ENCODE measurements at places on chromosomes 7 and 10.
A peak's percentile ranks its signal among the peaks of the same experiment; 100 is the strongest.

DNA sequence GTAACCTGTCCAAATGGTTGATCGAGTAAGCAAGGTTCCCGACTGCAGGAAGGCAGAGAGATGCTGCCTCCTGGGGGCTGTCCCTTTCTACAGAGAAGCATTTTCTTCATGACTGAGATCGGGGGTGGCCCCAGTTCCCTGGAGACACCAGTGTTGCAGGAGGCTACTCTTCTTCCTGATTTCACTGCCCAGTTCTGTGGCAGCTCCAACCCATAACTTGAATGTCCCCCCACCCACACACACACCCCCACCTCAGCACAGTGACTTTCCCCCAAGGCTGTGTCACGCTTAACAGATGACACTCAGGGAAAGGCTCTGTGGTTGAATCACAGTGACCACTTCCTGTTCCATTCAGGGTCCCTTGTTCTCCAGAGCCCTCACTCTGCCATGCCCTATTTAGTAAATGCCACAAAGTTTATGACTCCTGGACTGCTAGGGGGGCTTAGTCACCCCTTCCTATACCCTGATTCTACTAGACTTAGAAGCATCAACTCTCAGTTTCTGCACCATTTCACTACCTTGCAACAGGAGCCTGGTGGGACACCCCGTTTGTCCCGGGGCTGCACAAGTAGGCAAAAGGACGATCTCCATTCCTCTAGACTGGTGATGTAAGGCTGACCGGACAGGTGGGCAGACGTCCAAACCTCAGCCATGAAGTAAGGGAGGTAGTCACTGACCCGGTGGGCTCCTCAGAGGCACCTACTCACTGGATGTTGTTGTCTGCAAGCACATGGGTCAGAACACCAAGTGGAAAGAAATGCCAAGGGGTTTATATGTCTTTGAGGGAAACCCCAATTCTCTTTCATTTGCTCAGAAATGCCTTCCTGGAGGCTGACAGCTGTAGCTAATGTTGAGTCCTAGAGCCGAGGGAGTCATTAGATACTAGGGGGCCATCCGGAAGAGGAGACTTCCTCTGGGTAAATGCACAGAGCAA lies 31.3 kb upstream of the SMC3 start:
- H3K27ac ChIP-seq: no peak overlapping the region
- DNase-seq: peak; percentile 57
- H3K27me3 ChIP-seq: peaks cover 5% of the 10 kb centered on the region
- H3K36me3 ChIP-seq: no peaks in the 10 kb centered on the region
- peak overlapping the region; percentile 64 for H3K4me3 ChIP-seq

DNA sequence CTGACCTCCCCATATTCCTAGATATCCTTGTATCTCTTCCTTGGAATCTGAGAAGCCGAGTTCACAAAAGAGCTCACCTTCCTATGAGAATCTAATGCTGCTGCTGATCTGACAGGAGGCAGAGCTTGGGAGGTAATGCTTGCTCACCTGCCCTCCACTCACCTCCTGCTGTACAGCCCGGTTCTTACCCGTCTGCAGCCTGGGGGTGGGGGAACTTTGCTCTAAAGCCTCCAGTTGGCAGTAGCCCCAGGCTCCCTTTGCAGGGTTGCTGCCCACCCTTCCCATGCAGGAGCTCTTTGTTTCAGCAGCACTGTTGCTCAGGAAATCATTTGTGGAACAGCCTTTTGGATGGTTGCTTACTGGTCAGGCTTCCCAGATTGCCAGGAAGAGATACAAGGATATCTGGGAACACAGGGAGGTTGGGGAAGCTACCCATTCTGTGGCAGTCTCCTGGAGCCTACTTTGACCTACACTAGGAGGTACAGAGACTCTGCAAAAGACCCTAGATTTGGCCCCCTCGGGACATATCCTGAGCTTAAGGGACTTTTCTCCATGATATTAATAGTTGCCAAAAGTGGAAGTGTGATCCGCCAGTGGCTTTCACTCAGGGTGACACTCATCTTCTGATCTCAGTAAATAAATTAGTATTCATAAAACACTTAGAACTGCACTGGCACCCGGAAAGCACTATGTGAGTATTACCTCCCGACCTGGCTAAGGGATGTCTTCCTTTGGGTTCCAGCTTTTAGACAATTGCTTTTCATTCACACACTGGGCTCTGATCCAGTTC lies 363.7 kb upstream of the PODXL start:
- H3K4me3 ChIP-seq: no peak overlapping the region
- H3K27ac ChIP-seq: no peak overlapping the region
- DNase-seq: no peak
- H3K36me3 ChIP-seq: no peaks in the 10 kb centered on the region
- no peaks in the 10 kb centered on the region for H3K27me3 ChIP-seq
- H3K4me1 ChIP-seq: no peaks in the 10 kb centered on the region

DNA sequence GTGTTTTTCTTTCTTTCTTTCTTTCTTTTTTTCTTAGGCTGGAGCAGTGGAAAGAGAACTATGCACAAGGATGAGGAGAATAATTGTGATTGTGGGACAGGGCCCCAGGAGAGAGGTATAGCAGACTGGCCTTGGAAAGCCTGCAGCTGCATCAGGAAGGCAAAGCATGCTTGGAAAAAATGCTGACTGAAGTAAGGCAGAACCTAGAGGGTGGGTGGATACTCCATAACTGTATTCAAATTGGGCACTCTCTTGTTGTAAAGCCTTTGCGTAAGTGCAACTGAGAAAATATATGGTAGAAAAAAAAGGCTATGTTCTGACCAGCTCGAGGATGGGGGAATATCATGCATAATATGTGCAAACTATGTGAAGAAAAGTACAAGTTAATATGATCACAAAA lies 39.5 kb downstream of the PDK4 start:
- DNase-seq: no peak
- H3K4me1 ChIP-seq: no peaks in the 10 kb centered on the region
- H3K27ac ChIP-seq: no peak overlapping the region
- no peaks in the 10 kb centered on the region for H3K36me3 ChIP-seq
- H3K27me3 ChIP-seq: no peaks in the 10 kb centered on the region

- peaks cover 8% of the 10 kb centered on the region for H3K27me3 ChIP-seq
- no peak overlapping the region for H3K27ac ChIP-seq
- no peaks in the 10 kb centered on the region for H3K36me3 ChIP-seq
- H3K4me3 ChIP-seq: no peak overlapping the region
Measured at GRCh38 chr10:133055470-133055869, 32.3 kb upstream of the ADGRA1 start.

GRCh38 chr10:12186323-12186722 lies 9.4 kb downstream of the NUDT5 start:
- peaks cover 4% of the 10 kb centered on the region for H3K4me1 ChIP-seq
- H3K27me3 ChIP-seq: peaks cover 2% of the 10 kb centered on the region
- H3K4me3 ChIP-seq: no peak overlapping the region
- DNase-seq: no peak

DNA sequence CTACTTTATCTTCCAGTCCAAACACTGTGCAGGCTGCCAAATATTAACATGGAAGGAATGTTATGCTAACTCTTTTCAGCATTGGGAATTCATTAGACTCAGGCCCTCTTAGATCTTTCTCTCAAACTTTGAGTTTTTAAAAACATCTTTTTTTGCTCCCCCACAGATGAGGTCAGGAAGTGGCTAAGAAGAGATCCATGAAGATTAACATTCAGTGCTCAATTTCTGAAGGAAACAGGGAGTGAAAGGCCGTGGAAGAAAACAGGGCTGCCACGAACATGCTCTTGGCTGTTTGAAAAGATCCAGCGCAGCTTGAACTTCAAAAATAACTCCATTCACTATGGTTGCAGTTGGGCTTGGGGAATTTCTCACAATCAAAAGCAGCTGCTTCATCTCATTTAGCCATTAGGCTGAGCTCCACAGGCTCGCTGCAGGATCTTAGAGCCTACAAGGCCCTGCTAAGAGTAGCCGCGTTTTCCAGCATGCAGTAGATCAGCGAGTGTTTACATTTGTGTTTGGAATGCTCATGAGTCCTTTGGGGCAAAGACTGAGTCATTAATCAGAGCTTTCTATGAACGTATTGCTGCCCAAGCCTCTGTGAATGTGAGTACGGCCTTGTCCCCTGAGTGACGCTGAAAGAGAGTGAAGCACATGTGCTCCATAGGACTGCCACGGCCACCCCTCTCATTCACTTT lies 41.2 kb upstream of the TNS3 start:
- peaks cover 6% of the 10 kb centered on the region for H3K27me3 ChIP-seq
- peaks cover 24% of the 10 kb centered on the region for H3K4me1 ChIP-seq
- H3K4me3 ChIP-seq: no peak overlapping the region
- no peak overlapping the region for H3K27ac ChIP-seq

- no peaks in the 10 kb centered on the region for H3K4me1 ChIP-seq
- no peak overlapping the region for H3K4me3 ChIP-seq
- DNase-seq: no peak
- H3K36me3 ChIP-seq: no peaks in the 10 kb centered on the region
Measured at GRCh38 chr10:75743291-75743778, 311.9 kb downstream of the LRMDA start.

DNA sequence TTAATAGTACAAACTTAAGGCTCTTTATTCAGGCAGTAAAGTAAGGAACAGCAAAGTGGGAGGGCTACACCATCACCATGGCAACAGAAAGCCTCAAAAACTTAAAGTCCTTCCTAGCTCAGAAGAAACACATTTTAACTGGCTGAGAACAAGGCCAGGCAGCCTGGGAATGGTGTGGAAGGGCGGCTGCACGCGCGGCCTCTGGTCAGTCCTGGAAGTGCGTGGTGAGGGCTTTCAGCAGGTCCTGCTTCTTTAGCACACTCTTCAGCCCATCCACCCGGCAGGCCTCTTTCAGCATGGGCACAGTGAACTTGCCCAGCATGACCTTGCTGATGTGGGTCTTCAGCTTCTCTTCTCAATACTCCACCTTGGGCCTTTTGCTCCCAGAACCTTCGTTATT lies 133.0 kb downstream of the CYP26A1 start:
- no peaks in the 10 kb centered on the region for H3K4me1 ChIP-seq
- H3K4me3 ChIP-seq: no peak overlapping the region
- no peak overlapping the region for H3K27ac ChIP-seq
- no peaks in the 10 kb centered on the region for H3K36me3 ChIP-seq
- DNase-seq: no peak

DNA sequence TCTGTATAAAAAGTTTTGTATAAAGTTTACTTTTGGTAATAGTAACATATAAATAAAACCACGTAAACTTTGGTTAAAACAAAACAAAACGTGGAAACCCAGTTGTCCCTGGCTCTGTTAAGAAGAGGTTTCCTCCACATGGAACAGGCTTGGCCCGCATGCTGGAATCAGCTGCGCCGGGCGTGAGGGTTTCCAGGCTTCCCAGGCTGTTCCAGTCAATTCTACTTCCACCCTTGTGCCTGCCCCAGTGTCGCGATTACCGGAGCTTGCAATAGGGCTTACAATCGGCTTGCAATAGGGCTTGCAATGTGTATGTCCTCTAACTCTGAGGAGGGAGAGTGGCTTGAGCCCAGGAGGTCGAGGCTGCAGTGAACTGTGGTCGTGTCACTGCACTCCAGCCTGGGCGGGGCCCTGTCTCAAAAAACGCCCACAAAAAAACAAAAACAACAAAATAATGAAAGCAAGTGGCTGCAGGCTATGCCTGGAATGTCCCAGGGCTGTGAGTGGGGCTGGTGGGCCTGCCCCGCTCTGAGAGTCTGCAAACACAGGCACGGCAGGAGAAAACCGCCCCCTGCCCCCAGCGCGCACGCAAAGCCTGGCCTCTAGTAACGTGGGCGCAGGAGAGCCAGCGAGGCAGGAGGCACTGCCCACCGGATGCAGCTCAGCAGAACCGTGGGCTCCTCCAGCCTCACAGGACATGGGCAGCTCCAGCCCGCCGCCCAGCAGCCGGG lies 16.3 kb downstream of the CYP2W1 start:
- no peak for DNase-seq
- peaks cover 26% of the 10 kb centered on the region for H3K27me3 ChIP-seq
- no peak overlapping the region for H3K4me3 ChIP-seq
- H3K36me3 ChIP-seq: no peaks in the 10 kb centered on the region
- no peaks in the 10 kb centered on the region for H3K4me1 ChIP-seq
- H3K27ac ChIP-seq: no peak overlapping the region

DNA sequence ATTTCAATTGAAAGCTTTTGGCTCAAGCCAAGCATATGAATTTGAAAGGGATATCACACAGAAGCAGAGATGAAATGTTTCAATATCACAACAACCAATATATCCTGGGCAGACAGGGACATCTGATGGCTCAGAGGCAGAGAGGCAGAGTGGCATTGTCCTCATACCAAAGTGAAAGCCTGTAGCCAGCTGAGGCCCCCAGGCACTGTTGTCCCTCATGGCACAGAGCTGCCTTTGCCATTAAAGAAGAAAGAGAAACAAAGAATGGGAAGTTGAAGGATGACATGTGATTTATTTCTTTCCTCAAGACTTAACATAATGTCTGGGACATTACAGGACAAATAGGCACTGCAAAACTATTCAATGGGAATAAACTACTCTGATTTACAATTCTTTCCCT lies 504.3 kb upstream of the PCDH15 start:
- no peaks in the 10 kb centered on the region for H3K4me1 ChIP-seq
- H3K36me3 ChIP-seq: no peaks in the 10 kb centered on the region
- H3K27me3 ChIP-seq: peaks cover 2% of the 10 kb centered on the region
- DNase-seq: no peak
- H3K4me3 ChIP-seq: no peak overlapping the region

GRCh38 chr7:132501956-132502355 lies 74.3 kb downstream of the PLXNA4 start:
- no peak for DNase-seq
- H3K27ac ChIP-seq: peak overlapping the region; percentile 1
- H3K36me3 ChIP-seq: peaks cover 17% of the 10 kb centered on the region
- H3K4me3 ChIP-seq: no peak overlapping the region

DNA sequence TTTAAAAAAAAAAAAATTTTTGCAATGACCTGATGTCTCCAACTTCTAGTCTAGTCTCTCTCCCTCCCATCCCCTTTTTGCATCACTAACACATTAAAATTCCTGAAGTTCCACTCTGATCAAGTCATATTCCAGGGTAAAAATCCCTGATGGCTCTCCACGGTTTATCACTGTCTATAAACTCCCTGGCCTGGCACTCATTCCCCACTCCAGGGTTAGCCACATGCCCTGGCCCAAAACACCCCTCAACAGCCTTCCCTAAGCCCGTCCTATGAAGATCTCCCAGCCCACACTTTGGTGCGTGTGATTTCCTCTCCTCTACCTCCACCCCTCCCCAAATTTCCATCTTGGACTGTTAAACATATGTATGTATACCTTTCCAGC lies 125.4 kb downstream of the JAZF1 start:
- no peak overlapping the region for H3K27ac ChIP-seq
- H3K27me3 ChIP-seq: peaks cover 4% of the 10 kb centered on the region
- H3K36me3 ChIP-seq: peaks cover 3% of the 10 kb centered on the region
- peaks cover 79% of the 10 kb centered on the region for H3K4me1 ChIP-seq
- no peak for DNase-seq
- H3K4me3 ChIP-seq: peak overlapping the region; percentile 36

- no peaks in the 10 kb centered on the region for H3K4me1 ChIP-seq
- DNase-seq: no peak
- peaks cover 6% of the 10 kb centered on the region for H3K27me3 ChIP-seq
Measured at GRCh38 chr10:122310311-122311050, 39.4 kb downstream of the BTBD16 start.

GRCh38 chr7:74476626-74477025 lies 22.9 kb downstream of the GTF2IRD1 start:
- peaks cover 8% of the 10 kb centered on the region for H3K4me1 ChIP-seq
- no peaks in the 10 kb centered on the region for H3K36me3 ChIP-seq
- no peak for DNase-seq
- H3K27me3 ChIP-seq: peaks cover 2% of the 10 kb centered on the region
- H3K27ac ChIP-seq: no peak overlapping the region

Measured in immature natural killer cell (primary cell).